Activated T-cell treated with anti-CD3 and anti-CD28 coated beads, Interleukin-2, amount 50 U/mL, for 72 hours (primary cell): ENCODE measurements at places on chromosomes 4 and X. TPM values are rescaled to one million over a fixed set of nuclear protein-coding genes. Genes with fewer than 3 reads are reported as not detected.

GRCh38 chrX:126063984-126064383 is 102.1 kb downstream of the DCAF12L2 start:
- no peak overlapping the region for H3K4me3 ChIP-seq
- no peaks in the 10 kb centered on the region for H3K27me3 ChIP-seq
- no peaks in the 10 kb centered on the region for H3K36me3 ChIP-seq
- DNase-seq: no peak

DNA sequence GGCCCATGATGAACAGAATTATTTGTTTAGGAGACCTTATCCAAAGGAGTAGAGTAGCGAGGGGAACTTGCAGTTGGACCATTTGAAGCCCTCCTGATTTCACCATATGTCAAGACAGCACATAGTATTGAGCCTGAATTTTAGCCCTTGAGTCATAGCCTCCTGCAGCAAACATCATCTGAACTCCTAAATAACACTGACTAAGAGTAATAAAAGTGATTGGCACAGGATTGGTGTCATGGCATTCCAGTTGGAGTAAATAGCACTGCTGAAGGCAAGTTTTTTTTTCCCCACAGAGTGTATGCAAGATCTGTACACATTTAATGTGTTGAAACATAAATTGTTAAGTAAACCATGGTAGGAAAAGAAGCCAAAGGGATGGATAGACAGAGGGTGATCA is 89.0 kb downstream of the COMMD8 start:
- no peaks in the 10 kb centered on the region for H3K36me3 ChIP-seq
- H3K4me3 ChIP-seq: no peak overlapping the region
- peaks cover 5% of the 10 kb centered on the region for H3K27me3 ChIP-seq

The FATE1 gene
- total RNA-seq: not detected

DNA sequence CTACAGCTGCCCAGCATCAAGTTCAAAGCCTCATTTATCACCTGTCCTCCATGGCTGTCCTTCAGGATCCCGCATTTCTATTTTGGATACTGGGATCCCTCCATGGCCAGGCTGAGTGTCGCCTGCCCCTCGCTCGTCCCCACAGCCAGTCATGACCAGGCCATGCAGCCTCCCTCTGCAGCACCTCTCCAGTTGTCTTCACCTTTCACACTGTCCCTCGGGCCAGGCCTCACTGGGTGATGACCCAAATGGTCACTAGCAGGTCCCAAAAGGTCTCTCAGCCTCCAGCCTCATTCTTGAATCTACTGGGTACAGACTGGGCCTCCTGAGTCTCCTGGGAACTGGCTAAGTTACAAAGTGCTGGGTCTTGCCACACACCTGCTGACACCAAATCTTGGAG is 48.7 kb upstream of the HELT start:
- no peak overlapping the region for H3K4me3 ChIP-seq
- DNase-seq: no peak
- peaks cover 22% of the 10 kb centered on the region for H3K27me3 ChIP-seq
- peaks cover 6% of the 10 kb centered on the region for H3K36me3 ChIP-seq

- no peaks in the 10 kb centered on the region for H3K36me3 ChIP-seq
- no peak for DNase-seq
- peaks cover 6% of the 10 kb centered on the region for H3K27me3 ChIP-seq
- no peaks in the 10 kb centered on the region for H3K4me1 ChIP-seq
These were observed 21.1 kb downstream of the CORIN start for GRCh38 chr4:47816748-47817147.

The SMC1A gene
- total RNA-seq: 104 TPM

DNA sequence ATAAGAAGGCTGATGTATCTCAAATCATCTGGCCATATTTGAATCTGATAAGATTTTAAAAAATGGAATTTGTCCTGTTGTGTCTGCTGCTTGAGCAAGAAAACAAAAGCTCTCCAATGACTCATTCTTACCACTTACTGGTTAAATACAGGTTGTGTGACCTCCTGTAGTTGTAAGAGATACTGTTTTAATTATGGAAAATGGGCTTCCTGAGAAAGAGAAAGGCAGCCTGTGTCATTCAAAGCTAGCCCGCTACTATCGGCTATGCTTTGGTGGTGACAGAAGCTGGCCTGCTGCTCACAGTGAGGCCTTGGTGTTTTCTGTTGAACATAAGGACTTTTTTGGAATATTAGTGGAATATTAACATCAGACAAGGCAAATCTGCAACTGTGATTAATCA is 1722.1 kb upstream of the PCDH10 start:
- H3K36me3 ChIP-seq: no peaks in the 10 kb centered on the region
- H3K4me3 ChIP-seq: no peak overlapping the region
- no peaks in the 10 kb centered on the region for H3K4me1 ChIP-seq
- DNase-seq: no peak
- H3K27me3 ChIP-seq: no peaks in the 10 kb centered on the region

The BEX3 gene
- 33.0 TPM for total RNA-seq

GRCh38 chrX:37830371-37830770 is 17.0 kb downstream of the DYNLT3 start:
- no peaks in the 10 kb centered on the region for H3K36me3 ChIP-seq
- H3K27ac ChIP-seq: no peak overlapping the region
- no peak for DNase-seq

- no peak overlapping the region for H3K4me3 ChIP-seq
- peaks cover 17% of the 10 kb centered on the region for H3K27me3 ChIP-seq
These were observed 215.5 kb upstream of the BCOR start for GRCh38 chrX:40313269-40313668.

DNA sequence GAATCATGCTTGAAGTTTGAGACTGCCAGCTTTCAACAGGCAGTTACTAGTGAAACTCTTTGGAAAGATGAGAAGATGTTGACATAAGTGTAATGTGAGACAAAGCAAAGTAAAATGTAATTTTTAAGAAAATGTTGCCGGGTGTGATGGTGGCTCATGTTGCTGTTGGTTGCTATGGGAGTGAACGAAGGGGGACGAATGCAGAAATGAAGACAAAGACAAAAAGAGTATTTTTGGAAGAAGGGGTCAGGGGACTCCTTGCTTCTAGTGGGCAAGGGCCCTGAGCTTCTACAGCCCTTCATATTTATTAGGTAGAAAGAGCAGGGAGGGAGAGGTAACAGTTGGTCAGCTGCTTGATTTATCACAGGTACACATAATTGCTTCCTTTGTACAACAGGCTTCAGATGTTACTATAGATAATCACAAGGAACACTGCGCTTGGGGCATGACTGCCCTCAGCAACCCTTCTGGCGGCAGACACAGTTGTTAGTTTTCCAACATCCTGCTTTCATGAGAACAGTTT is 11.9 kb upstream of the UGDH start:
- H3K27me3 ChIP-seq: no peaks in the 10 kb centered on the region
- H3K4me1 ChIP-seq: no peaks in the 10 kb centered on the region
- H3K4me3 ChIP-seq: no peak overlapping the region
- no peaks in the 10 kb centered on the region for H3K36me3 ChIP-seq
- no peak for DNase-seq
- H3K27ac ChIP-seq: no peak overlapping the region

GRCh38 chr4:9970399-9971011 is 50.8 kb downstream of the SLC2A9 start:
- no peak overlapping the region for H3K27ac ChIP-seq
- H3K36me3 ChIP-seq: peaks cover 14% of the 10 kb centered on the region
- no peaks in the 10 kb centered on the region for H3K27me3 ChIP-seq
- H3K4me3 ChIP-seq: no peak overlapping the region

GRCh38 chrX:47864785-47865184 is 28.1 kb downstream of the ZNF81 start:
- peaks cover 7% of the 10 kb centered on the region for H3K36me3 ChIP-seq
- H3K4me1 ChIP-seq: peaks cover 5% of the 10 kb centered on the region
- no peak overlapping the region for H3K27ac ChIP-seq
- no peak overlapping the region for H3K4me3 ChIP-seq
- DNase-seq: no peak

The CENPU gene
- 82.3 TPM for total RNA-seq

DNA sequence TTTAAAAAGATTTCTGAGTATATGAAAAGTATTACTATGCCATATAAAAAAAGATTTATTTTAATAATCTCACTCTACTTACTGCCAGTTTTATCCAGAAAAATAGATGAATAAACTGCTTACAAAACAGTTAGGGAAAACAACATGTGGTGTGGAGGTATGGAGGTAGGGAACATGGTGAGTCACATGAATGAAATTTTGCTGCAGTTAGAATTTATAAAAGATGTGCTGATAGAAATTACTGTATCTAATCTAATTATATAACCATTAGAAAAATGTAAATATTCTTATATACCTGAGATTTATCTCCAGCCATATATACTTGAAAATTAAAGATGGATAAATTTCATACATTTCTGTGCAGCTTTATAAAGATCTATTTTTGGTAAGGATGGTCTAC is 184.0 kb upstream of the ANK2 start:
- H3K27ac ChIP-seq: no peak overlapping the region
- H3K27me3 ChIP-seq: no peaks in the 10 kb centered on the region
- H3K36me3 ChIP-seq: no peaks in the 10 kb centered on the region
- no peaks in the 10 kb centered on the region for H3K4me1 ChIP-seq
- DNase-seq: no peak

- peak within 1 kb of the TSS; percentile 20 for H3K27ac ChIP-seq
- peaks cover 2% of the 10 kb centered on the region for H3K36me3 ChIP-seq
- H3K4me3 ChIP-seq: no peak within 1 kb of the TSS
- no peaks in the 10 kb centered on the region for H3K27me3 ChIP-seq
These were observed at the start of gene RRH for GRCh38 chr4:109827672-109828071. Gene RRH (plus strand): TSS chr4:109827972. CDS start chr4:109828028, 56 bp downstream.

DNA sequence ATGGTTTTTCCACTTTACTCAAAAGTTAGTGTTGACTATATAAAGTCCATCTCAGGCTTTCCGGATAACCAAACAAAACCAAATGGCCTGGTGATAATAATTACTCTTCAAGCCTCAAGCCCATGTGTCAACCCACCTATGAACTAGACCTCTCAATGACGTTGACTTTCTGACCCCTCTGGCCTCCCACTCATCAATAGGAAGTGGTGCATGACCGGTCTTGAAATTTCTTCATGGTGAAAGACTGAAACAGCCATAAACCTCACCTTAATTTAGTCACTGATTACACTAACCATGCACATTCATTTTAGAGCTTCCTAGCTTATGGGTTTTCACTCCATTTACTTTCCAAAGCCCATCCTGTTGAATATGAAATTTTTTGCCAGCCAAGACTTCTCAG is 276.0 kb downstream of the KLHL13 start:
- no peak for DNase-seq
- no peaks in the 10 kb centered on the region for H3K4me1 ChIP-seq
- H3K36me3 ChIP-seq: no peaks in the 10 kb centered on the region
- H3K4me3 ChIP-seq: no peak overlapping the region
- no peak overlapping the region for H3K27ac ChIP-seq
- no peaks in the 10 kb centered on the region for H3K27me3 ChIP-seq

The RLIM gene
- total RNA-seq: 35.0 TPM

- DNase-seq: no peak
- H3K4me1 ChIP-seq: no peaks in the 10 kb centered on the region
- no peaks in the 10 kb centered on the region for H3K36me3 ChIP-seq
- no peak overlapping the region for H3K4me3 ChIP-seq
- no peaks in the 10 kb centered on the region for H3K27me3 ChIP-seq
- no peak overlapping the region for H3K27ac ChIP-seq
These were observed 173.9 kb downstream of the WDFY3 start for GRCh38 chr4:84792366-84793301.

- no peak for DNase-seq
- H3K27me3 ChIP-seq: peaks cover 94% of the 10 kb centered on the region
- H3K4me3 ChIP-seq: peak overlapping the region; percentile 80
- H3K4me1 ChIP-seq: peaks cover 29% of the 10 kb centered on the region
These were observed 7.7 kb downstream of the HAND2 start for GRCh38 chr4:173522160-173522950.

GRCh38 chr4:55561889-55562288 is 15.2 kb upstream of the CLOCK start:
- H3K4me3 ChIP-seq: no peak overlapping the region
- H3K36me3 ChIP-seq: peaks cover 5% of the 10 kb centered on the region
- H3K27ac ChIP-seq: peak overlapping the region; percentile 58
- no peak for DNase-seq
- peaks cover 18% of the 10 kb centered on the region for H3K27me3 ChIP-seq

The SEL1L3 gene
- total RNA-seq: 27.7 TPM

- H3K4me1 ChIP-seq: no peaks in the 10 kb centered on the region
- no peak overlapping the region for H3K27ac ChIP-seq
- H3K27me3 ChIP-seq: no peaks in the 10 kb centered on the region
- H3K36me3 ChIP-seq: peaks cover 2% of the 10 kb centered on the region
- no peak overlapping the region for H3K4me3 ChIP-seq
These were observed 82.1 kb downstream of the MAGEB10 start for GRCh38 chrX:27889878-27890277.
